A549 treated with DMSO at 1 μM for 4 hours (cell line): ENCODE measurements at places on chromosomes 4 and X. TPM values are rescaled to one million over a fixed set of nuclear protein-coding genes. Genes with fewer than 3 reads are reported as not detected.

The UGT2B7 gene
- 0.19 to 0.26 TPM (median 0.22 TPM) in 5 replicates for total RNA-seq

The YIPF6 gene
- 30.4 to 38.9 TPM (median 32.3 TPM) in 5 replicates for total RNA-seq

The GABRB1 gene
- total RNA-seq, result not detected in 5 replicates

The SLC39A8 gene
- total RNA-seq, result 10.5 to 13.8 TPM (median 11.9 TPM) in 5 replicates

The NDST4 gene
- not detected in 5 replicates for total RNA-seq

The PPM1K gene
- 0.70 to 1.4 TPM (median 0.95 TPM) in 5 replicates for total RNA-seq

The ENPEP gene
- 0.02 to 0.27 TPM (median 0.02 TPM) in 4 of 5 replicates, not detected in the other for total RNA-seq

The MAP3K15 gene
- 1.5 to 2.4 TPM (median 2.0 TPM) in 5 replicates for total RNA-seq

The MAGIX gene
- 1.8 to 3.5 TPM (median 3.0 TPM) in 5 replicates for total RNA-seq

The RHOH gene
- total RNA-seq, result 0.08 to 0.16 TPM (median 0.13 TPM) in 3 of 5 replicates, not detected in the others

The OTC gene
- not detected in 5 replicates for total RNA-seq

The NOX1 gene
- 0.10 to 0.17 TPM (median 0.11 TPM) in 3 of 5 replicates, not detected in the others for total RNA-seq

The GNPDA2 gene
- total RNA-seq, result 8.2 to 12.6 TPM (median 11.3 TPM) in 5 replicates

The GABRQ gene
- total RNA-seq, result 0.22 to 0.27 TPM (median 0.24 TPM) in 5 replicates

The BCOR gene
- 22.4 to 32.6 TPM (median 23.4 TPM) in 5 replicates for total RNA-seq
